Bone marrow (tissue), 2 donors: ENCODE measurements at places on chromosomes 12 and 14.

GRCh38 chr12:127035011-127035879 is 1231.7 kb upstream of the TMEM132C start:
- no peak for DNase-seq

DNA sequence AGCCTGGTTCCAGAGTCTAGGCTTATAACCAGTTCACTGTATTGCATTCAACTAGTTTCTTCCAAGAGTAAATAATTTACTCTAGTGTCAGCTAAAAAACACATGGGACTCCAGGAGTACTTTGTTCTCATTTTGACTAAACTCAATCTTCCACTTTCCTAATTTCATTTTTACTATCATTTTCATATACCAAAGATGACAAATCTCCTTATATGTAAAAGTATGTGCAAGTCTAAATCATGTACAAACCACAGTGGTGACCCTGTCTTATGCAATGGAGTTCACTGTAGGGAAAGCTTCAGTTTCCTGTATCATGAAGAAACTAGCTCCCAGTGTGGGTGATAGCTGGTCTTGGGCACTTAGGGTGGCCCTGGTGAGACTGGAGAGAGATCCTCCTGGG is 151.6 kb downstream of the HELB start:
- DNase-seq: no peak

- no peak for DNase-seq
Observed at GRCh38 chr12:51887476-51888315, at the start of gene ANKRD33. Gene ANKRD33, plus strand, starts transcription at chr12:51888103. Its CDS starts 84 bp downstream, at chr12:51888187.

DNA sequence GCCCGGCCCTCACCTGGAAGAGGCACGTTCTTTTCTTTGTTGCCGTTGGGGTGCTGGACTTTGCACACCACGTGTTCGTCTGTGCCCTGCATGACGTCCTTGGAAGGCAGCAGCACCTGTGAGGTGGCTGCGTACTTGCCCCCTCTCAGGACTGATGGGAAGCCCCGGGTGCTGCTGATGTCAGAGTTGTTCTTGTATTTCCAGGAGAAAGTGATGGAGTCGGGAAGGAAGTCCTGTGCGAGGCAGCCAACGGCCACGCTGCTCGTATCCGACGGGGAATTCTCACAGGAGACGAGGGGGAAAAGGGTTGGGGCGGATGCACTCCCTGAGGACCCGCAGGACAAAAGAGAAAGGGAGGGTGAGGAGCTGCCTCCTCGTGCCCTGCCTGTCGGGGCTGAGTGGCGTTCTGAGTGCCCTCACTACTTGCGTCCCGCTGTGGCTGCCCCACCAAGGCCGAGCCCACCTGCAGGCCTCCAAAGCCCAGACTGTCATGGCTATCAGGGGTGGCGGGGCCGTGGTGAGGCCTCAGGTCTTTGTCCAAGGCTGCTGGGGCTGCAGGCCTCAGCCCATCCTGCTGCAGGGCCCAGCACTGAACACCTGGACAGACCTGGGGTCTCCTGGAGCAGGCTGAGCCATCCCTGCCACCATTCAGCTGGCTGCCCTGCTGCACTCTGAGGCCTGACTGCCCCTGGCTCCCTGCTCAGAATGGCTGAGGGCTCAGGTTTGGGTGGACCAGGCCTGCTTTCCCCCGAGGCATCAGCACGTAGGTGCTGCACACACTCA is 329.7 kb downstream of the TMEM121 start:
- DNase-seq: no peak

- DNase-seq: no peak
Observed at GRCh38 chr14:84029720-84030119, 1500.2 kb upstream of the FLRT2 start.

- DNase-seq: no peak
Observed at GRCh38 chr12:126493366-126494108, 1428.3 kb downstream of the AACS start.
